ENCODE measurements at places on chromosomes 11 and 22. TPM values are rescaled to one million over a fixed set of nuclear protein-coding genes. Genes with fewer than 3 reads are reported as not detected.

Gene EXT2
- total RNA-seq = 61.3 TPM

Gene BTG4
- not detected for total RNA-seq

Gene FEN1
- 96.6 TPM for total RNA-seq

Gene APOA4
- not detected for total RNA-seq

Gene DEFB131B
- not detected for total RNA-seq

Gene C22orf42
- not detected for total RNA-seq

Gene SESN3
- total RNA-seq = 0.07 TPM

Gene TMPRSS6
- total RNA-seq = not detected

Gene FAR1
- total RNA-seq = 50.3 TPM

Gene CYP2D6
- total RNA-seq = 0.40 TPM

Measured in A549 treated with ZK216348 at 1 μM for 4 hours (cell line).